Hypothalamus (tissue), 51 donors: ENCODE measurements at places on chromosomes 3 and 15.

DNA sequence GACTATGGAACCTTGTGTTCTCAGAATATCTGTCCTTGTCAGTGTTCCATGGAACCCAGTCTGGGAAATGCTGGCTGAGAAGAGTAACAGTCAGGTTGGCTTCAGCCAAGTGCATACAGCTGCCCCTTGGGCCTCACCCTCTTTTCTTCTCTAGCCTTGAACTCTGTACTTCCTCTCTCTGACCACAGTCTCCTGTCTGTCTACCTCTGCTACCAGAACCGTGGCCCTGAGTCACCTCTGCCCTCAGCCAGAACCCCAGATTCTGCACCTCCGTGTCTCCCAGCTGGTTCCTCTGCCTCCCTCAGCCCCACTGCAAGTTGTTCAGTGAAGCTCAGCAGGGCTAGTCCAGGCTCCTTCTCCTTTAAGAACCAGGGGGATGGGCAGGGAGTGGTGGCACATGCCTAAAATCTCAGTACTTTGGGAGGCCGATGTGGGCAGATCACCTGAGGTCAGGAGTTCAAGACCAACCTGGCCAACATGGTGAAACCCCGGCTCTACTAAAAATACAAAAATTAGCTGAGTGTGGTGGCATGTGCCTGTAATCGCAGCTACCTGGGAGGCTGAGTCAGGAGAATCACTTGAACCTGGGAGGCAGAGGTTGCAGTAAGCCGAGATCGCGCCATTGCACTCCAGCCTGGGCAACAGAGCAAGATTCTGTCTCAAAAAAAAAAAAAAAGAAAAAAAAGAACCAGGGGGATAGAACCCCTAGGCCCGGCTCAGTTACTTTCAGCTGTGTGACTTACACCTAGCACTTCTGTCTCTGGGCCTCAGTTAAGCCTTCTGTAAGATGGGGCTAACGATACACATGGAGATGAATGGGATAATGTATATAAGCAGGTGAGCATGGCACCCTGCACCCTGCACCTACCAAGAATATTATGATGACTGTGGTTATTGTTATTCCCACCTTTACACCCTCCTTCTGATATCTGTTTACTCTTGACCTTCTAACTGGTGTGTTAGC is 24.3 kb upstream of the TATDN2 start:
- no peak for DNase-seq

GRCh38 chr15:60044636-60045270 is 40.6 kb downstream of the FOXB1 start:
- DNase-seq: no peak

DNA sequence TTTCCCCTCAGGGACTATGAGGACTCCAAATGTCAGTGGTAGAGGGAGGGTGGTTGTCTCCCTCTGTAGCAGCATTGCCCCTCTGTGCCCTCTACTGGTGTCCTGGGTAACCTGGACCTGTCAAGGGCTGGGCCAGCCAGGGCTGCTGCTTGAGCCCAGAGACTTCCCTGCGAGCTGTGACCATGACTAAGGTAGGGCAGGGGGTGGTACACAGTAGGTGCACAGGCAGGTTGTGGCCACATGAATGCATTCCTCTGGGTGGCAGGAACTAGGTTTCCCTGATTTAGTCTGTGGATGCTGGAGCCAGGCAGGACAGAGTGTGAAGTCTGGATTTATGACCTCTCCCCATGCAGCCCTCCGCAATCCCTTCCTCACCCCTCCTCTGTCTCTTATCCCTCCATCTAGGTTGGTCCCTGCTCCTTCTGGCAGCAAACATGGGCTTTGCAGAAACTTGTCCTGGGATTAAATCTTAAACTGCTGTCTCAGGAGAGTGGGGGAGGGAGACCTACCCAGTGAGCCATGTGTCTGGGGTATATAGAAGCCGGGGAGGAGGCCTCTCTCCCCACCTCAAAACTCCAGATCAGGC is 8.7 kb upstream of the SEMA3F start:
- no peak for DNase-seq

DNA sequence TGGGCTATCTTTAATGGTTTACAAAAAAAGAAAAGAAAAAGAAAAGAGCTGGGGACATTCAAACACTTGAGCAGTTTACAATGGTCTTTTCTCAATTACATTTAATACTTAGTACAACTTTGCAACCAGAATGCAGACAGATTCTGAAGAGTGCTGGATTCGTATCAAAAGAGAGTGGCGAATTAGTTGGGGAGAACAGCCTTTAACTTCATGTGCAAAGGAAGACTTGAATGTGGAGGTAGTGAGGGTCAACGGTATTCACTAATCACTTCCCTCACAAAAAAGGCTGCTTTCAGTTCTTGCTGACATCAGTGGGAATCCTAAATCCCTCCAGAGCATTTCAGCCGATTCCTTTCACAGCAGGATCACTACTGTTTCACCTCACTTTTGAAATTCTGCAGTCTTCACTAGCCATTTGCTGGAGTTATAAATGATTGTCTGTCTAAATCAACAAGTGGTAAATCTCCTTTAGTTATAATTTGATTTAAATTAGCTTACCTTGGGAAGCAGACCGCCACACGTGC is 323.0 kb upstream of the SEMA6D start:
- DNase-seq: no peak

GRCh38 chr3:185465471-185465870 is 33.4 kb downstream of the TMEM41A start:
- no peak for DNase-seq

DNA sequence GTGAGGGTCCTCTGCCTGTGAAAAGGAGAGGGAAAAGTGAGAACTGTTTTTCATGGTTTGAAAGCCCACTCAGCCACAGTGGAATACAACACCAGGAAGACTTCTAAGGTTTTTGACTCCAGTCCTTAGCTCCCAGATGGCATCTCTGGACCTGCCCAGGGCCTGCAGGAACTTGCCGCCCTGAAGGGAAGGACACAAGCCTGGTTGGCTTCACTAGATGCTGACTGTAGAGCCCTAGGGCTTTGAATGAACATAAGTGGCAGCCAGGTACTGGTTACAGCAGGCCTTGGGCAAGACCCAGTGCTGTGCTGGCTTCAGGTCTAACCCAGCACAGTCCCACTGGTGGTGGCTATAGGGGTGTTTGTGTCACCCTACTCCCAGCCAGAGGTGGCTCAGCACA is 21.3 kb upstream of the TMEM266 start:
- DNase-seq: no peak

DNA sequence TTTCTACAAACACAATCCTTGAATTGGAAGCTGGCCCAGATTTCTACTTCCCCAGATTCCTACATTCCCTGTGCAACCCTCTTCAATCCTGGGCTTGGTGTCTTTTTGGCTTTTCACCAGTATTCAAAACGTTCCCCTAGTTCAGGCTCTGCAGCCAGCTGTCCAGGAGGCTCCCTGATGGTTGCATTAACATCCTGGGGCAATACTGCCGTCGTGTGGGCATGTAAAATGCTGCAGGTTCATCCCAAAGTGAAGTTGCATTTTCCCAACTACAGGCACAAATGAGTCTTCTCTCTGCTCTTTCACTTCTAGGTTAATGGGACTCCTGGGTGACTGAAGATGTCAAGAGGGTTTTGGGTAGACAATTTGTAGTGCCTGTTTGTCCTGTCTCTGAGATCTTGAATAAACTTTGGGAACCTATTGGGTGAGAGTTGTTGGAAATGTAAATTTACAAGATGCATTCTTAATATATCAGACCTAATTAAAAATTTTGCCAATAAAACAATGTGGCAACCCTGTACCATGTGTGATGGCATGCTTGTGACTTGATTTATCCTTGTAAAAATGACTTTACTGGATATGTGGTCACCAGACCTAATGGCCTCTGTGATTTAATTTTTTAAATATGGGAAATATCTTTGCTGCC is 28.6 kb downstream of the SOX14 start:
- no peak for DNase-seq

DNA sequence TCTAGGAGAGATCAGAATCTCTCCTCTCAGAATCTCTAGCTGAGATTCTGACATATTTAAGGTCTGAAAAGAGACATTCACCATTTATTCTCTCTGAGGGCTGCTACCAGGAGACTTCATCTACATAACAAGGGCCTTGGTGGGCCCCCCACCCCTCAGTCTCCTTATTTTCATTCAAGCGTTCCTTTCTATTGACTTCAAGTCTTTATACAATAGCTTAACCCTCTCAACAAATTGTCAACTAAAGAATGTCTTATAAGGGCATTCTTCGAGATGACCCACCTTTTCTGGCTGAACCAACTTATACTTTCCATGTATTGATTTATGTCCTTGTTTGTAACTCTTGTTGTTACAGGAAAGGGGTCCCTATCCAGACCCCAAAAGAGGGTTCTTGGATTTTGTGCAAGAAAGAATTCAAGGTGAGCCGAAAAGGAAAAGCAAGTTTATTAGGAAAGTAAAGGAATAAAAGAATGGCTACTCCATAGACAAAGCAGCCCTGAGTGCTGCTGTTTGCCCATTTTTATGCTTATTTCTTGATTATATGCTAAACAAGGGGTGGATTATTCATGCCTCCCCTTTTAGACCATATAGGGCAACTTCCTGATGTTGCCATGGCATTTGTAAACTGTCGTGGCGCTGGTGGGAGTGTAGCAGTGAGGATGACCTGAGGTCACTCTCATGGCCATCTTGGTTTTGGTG is 209.5 kb upstream of the ALCAM start:
- DNase-seq: no peak

DNA sequence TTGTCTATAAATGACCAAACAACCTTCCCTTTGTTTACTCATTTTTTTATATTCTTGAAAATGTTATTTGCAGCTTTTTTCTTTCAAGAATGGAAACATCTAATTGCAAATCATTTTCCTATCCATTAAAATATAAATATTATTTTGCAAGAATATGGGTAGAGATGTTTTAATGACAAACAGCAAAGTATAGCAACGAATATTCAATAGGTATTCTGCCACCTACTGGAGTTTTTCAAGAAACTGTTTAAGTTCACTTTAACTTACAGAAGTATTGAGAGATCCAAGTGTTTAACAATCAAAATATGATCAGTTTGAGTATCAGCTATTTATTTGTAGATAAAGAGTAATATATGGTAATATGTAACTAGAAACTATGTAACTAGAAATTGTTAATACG is 6.9 kb upstream of the EOGT start:
- no peak for DNase-seq
